ENCODE measurements at places on chromosomes 6 and 20. TPM values are rescaled to one million over a fixed set of nuclear protein-coding genes. Genes with fewer than 3 reads are reported as not detected.
A peak's percentile ranks its signal among the peaks of the same experiment; 100 is the strongest.

GRCh38 chr20:15346657-15347280, 1009.4 kb upstream of the FLRT3 start:
- DNase-seq: no peak

The MUC22 gene
- not detected for total RNA-seq

GRCh38 chr6:161596807-161597520, 323.1 kb upstream of the AGPAT4 start:
- DNase-seq: no peak

DNA sequence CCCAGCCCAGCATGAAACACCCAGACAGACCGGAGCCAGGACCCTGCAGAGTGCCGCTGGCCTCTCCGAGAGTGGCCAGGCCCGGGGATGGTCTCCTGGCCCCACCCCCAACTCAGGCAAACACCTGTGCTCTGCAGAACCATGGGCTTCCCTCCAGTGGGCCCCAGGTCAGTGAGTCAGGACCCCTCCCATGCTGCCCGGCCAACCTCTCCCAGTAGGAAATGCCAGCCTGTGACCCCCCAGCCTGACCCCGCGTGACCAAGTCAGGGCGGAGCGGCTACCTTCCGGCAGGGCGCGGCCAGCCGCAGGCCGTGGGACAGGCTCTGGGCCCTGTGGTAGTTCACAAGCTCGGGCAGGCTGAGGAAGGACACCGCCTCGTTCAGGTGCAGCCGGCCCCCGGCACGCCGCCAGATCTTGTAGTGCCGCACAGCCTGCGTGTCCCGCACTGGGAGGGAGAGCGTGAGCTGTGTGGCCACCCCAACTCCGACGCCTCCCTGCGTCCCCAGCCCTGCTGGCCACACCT, 3.2 kb downstream of the PTK6 start:
- DNase-seq: no peak

The CST4 gene
- total RNA-seq: not detected

DNA sequence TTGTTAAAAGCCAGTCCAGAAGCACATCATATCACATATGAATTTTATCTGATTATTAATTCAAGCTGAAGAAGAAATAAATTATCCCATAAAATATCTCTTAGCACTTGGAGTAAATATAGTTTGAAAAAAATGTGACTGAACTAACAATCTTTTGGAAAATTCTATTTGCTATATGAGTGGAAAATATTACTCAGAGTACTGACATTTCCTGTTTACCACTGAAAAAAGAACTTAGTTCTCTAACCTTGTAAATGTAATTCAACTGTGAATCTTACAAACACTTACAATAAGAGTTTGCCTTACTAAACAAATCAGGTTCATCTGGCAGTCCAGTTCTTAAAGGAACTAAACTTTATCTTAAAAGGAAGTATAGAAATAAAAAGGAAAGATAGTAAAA, 44.2 kb downstream of the MOXD1 start:
- no peak for DNase-seq

GRCh38 chr20:46118481-46119020, 437 bp downstream of the CD40 start:
- DNase-seq: peak; percentile 48

- DNase-seq: no peak
Observed at GRCh38 chr6:92737983-92738382, 681.4 kb downstream of the EPHA7 start.

The TRIM27 gene
- total RNA-seq: 82.8 TPM

GRCh38 chr6:65708162-65708561, 1.1 kb upstream of the EYS start:
- no peak for DNase-seq

DNA sequence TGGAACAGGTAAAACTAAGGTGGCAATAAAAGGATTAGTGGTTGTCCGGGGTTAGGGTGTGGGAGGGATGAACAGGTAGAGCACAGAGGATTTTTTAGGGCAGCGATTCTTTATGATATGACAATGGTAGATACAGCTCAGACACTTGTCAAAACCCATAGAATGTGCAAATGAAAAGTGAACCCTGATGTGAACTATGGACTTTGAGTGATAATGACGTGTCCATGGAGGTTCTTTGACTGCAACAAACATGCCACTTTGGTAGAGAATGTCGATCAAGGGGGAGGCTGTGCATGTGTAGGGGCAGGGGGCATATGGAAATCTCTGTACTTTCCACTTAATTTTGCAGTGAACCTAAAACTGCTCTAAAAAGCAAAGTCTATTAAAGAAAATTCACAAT, 100.7 kb downstream of the LAMP5 start:
- DNase-seq: no peak

- DNase-seq: no peak
Observed at GRCh38 chr6:121823437-121823851, 388.0 kb downstream of the GJA1 start.

DNA sequence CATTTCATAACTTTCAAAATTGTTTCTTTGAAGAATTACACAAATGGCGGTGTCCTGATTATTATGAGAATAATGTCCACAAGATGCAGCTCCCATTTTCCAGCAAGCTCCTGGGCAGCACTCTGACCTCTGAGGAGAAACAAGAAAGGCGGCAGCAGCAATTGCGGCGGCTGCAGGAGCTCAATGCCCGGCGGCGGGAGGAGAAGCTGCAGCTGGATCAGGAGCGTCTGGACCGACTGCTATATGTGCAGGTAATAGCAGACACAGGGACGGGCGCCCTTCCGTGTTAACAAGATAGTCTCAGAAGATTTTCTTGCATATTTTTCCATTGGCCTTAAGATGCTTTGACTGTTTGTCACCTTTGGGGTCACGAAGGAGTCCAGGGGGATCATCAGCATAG, 6.7 kb downstream of the ACTR5 start:
- DNase-seq: no peak

The HLA-DRB1 gene
- 5.1 TPM for total RNA-seq

The CLDN20 gene
- 0.23 TPM for total RNA-seq

The DCBLD1 gene
- total RNA-seq: 203 TPM

GRCh38 chr20:51510169-51510568, 32.4 kb downstream of the NFATC2 start:
- no peak for DNase-seq

The BCL2L1 gene
- total RNA-seq: 52.9 TPM

The PACRG gene
- 1.1 TPM for total RNA-seq

The MOCS1 gene
- 15.8 TPM for total RNA-seq

DNA sequence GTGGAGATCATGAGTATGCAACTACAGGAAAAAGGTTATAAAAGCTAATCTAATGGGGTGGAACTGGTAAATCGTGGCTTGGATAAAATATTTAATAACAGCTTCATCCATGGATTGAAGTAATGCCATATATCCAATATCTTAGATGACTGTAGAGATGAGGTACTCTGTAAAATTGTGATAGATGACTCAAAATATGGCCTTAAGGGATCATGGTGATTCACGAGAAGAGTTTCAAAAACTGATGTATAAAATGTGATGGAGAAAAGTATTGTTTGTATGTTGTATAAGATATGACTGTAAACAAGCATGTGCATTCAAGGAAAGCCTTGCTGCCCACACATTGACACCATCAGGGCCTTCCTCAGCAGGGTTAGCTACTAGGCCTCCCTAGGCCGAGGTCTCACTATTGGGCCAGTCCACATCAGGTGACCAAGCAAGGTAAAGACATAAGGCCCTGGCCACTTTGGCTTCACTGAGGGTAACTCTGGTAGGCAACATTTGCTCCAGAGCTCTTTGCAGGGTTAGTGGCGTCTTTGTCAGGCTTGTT, 17.7 kb upstream of the CCN6 start:
- no peak for DNase-seq

DNA sequence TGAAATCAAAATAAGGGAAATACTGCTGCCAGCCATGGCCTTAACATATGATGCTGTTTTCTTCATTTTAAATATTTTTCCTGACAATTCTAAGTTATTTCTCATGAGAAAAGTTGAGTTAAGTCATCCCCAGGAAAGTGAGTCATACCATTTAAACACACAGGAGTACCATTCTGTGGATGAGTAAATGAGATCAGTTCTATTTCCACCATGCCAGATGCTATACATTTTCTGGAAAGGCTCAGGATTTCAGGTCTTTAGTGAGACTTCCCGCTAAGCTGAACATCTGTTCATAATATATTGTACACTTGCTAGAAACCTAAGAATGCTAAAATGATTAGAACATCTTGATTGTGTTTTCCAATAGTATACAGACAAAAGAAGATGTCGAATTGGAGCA, 256.2 kb upstream of the MANEA start:
- no peak for DNase-seq

DNA sequence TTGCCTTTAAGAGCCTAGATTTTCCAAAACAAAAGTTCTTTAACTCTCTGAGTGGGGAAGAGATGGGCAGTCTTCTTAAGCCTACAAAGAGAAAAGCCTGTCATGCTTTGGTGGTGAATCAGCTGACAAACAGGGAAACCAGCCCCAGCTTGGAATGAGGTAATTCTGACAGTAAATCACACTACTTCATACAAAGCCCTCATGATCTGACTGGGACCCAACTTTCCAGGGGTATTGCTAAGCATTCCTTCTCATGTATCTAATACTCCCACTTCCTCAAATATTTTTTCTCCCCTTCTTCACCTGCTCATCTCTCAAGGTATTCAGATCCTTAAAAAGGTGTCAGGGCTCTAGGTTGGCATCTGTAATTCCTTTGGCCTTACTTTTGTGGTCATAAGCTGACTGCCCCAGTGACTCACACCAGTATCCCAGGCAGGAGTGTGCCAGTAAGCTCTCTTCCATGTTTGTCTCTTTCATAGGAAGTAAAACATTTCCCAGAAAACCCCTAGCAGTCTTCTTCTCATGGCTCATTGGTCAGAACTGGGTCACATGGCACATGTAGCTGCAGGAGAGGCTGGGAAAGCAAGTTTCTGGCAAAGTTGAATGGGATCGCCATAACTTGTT, 15.0 kb upstream of the TBC1D22B start:
- no peak for DNase-seq

GRCh38 chr20:32976746-32977145, 27.5 kb downstream of the SUN5 start:
- DNase-seq: no peak

Measured in endothelial cell (in vitro differentiated cells).